ENCODE measurements at places on chromosomes 6 and 20.

DNA sequence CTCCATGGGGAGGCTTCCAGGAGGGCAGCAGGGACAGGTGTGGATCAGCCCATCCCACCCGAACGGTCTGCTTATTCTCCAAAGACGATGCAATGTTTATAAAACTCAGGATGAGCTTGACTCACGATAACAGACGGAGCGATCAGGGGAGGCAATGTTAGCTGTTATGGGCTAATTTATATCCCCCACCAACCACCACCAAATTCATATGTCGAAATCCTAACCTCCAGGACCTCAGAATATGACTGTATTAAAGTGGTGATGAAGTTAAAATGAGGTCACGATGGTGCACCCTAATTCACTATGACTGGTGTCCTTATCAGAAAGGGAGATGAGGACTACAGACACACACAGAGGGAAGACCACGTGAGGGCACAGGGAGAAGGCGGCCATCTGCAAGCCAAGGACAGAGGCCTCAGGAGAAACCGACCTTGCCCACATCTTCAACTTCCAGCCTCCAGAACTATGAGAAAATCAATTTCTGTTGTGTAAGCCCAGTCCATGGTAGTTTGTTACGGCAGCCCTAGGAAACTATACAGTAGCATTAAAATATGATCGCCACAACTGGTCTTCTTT lies 7.0 kb downstream of the ADTRP start:
- DNase-seq = no peak

- no peak for DNase-seq
Observed at GRCh38 chr6:52500238-52501129, 76.4 kb downstream of the TRAM2 start.

GRCh38 chr6:112432853-112433252 lies 85.7 kb downstream of the RFPL4B start:
- DNase-seq = no peak

- no peak for DNase-seq
Observed at GRCh38 chr20:24870881-24871280, 78.2 kb upstream of the CST7 start.

GRCh38 chr6:53566755-53567154 lies 21.9 kb upstream of the GCLC start:
- no peak for DNase-seq

Measured in activated CD4-positive, alpha-beta T cell treated with anti-CD3 and anti-CD28 coated beads for 24 hours (primary cell).